ENCODE measurements at places on chromosomes 11 and 22.

- no peak for DNase-seq
Measured at GRCh38 chr11:92390783-92391182, 166.2 kb downstream of the FAT3 start.

DNA sequence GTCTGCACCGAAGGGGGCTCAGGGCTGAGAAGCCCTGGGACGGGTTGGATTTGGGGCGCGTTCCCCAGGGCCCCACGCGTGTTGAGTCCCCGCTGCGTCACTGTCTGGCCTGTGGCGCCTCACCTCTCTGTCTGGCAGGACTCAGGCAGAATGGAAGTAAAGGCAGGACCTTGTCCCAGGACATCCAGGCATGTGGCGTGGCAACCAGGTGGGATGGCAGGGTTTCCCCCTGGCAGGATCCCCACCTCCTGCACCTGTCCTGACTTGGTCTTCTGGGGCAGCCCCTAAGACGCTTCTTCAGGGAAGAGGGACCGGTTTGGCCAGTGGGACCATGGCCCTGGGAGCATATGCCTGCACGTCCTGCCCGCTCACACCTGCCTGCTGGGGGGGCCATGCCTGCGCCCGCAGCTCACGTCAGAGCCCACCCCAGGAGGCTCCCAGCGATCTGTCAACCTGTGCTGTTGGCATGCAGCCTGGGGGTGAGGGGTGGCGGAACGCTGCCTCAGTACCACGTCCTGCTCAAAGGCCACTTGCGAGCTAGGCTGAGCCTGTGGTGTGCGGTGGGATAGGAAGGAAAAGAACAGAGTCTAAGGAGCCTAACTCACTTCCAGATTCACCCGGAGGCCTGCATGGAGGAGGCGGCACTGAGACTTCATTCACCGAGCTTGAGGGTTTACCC is 72.7 kb downstream of the KCNQ1 start:
- DNase-seq = no peak

GRCh38 chr22:29873943-29874342 is 9.0 kb upstream of the MTMR3 start:
- DNase-seq = no peak

DNA sequence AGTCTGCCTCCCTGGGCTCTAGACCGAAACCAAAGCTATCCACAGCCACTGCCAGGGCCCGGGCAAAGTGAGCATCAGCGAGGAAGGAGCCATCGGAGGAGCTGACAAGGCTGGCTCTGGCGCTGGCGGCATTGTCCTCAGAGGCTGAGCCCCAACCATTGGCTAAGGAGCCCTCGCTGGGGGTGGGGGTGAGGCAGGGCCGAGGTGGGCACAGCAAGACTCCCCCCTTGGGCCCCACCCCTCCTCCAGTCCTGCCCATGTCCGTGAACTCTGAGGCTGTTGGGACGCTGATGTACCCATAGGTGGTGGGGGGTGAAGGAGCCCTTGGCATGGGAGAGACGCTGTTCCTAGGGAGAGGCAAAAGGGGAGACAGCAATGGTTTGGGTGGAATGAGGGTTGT is 11.2 kb downstream of the ROBO4 start:
- no peak for DNase-seq

GRCh38 chr11:116111546-116111945 is 607.3 kb upstream of the CADM1 start:
- no peak for DNase-seq

DNA sequence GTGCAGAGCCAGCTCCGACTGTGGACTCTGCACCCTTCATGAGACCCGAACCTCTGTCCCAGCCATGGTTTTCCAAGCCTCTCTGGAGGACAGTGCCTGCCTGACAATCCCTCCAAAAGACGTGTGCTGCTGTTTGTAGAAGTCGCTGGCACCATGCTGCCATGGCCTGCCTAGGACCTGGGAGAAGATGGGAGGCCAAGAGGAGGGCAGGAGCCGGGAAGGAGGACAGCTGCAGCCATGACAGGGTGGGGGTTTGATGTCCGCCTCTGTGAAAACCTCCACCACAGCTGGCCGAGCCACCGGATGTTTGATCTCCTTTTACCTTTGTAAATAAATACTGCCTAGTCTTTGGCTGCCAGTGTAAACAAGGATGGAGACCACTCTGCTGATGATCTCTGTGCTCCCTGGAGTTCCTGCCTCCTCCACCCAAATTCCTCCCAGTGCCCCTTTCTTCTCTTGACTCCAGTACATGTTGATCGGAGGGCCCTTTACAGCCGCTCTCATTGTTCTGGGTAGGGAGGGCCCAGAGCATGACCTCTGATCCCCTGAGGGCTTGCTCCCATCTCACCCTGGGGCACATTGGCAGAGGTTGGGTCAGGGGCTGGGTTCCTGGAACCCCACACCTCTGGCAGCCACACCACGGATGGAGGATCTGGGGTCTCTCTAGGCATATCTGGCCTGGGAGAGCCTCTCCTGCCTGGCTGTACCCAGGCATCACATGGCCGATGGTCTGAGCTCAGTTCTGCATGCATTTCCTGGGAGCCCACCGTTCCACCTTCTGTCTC is 66.9 kb downstream of the BCR start:
- DNase-seq = no peak

GRCh38 chr22:24937114-24937513 is 9.4 kb downstream of the LHFPL7 start:
- DNase-seq = no peak

- no peak for DNase-seq
Measured at GRCh38 chr11:23976841-23977271, 520.0 kb upstream of the LUZP2 start.

- DNase-seq = no peak
Measured at GRCh38 chr11:75238595-75239440, 1.8 kb upstream of the TPBGL start.

DNA sequence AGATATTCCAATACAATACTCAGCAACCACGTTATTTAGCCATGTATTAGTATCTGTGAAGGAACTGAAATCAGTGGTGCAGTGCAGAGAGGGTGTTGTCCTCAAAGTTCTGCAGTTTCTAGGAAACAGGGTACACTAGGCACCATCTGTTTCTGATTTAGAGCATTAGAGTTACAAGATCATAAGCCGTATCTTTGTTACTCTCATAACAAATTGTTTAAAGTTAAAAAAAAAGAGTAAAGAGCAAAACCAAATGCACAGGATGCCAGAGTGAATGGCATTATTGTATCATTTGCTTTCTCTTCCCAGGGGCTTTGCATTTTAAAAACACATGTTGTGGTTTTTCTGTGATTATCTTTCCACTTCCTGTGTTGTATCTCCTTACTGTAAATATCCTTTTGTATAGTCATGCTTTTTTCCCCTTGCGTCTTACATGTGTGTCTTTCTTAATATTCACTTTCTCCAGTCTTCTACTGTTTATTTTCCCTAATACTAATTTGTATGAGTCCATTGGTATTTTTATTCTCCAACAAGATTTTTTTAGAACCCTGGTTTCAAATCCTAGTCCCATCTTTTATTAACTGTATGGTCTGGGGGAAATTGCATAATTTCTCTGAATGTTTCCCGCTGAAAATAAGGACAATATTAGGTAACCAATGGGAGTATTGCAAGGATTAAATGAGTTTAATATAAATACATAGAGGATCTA is 15.2 kb upstream of the NUP160 start:
- DNase-seq = no peak

GRCh38 chr22:20060700-20061480 is 19.2 kb upstream of the DGCR8 start:
- no peak for DNase-seq

GRCh38 chr11:4161305-4161704 is 66.7 kb downstream of the RRM1 start:
- no peak for DNase-seq

DNA sequence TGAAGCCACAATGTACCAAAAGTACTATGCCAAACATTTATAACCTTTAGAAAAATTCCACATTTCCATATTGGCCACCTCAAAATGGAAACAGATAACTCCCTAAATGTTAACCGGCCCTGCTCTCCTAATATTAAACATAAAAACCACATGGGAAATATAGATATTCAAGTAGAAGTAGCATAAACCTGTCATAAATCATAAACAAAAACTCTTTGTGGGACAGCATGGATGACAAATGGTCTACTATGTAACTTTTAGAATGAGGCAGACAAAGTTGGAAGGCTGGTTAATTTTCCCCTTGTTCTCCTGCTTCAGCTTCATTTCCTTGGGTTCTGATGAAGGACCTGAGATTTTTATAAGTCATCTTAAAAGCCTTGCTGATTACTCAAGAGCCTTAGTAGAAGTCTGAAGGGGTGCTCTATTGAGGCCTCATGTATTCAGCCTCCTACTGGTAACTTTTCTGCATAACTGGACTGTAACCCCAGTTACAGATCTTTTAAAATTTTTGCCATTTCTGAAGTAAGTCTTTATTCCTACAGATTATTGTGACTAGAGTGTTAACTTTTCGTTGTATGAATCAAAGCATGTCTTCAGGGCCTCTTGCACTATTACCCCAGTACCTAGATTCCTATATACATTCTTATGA is 116.4 kb downstream of the STIM1 start:
- no peak for DNase-seq
